ENCODE measurements at places on chromosomes 2 and 18. TPM values are rescaled to one million over a fixed set of nuclear protein-coding genes. Genes with fewer than 3 reads are reported as not detected.

GAL3ST2 gene
- total RNA-seq, result 0.23 TPM

SNRPD1 gene
- total RNA-seq, result 121 TPM

DSG4 gene
- total RNA-seq, result not detected

CCDC141 gene
- total RNA-seq, result 14.5 TPM

LCT gene
- total RNA-seq, result 0.64 TPM

PRADC1 gene
- total RNA-seq, result 10.4 TPM

SERPINB10 gene
- not detected for total RNA-seq

CHST10 gene
- 4.5 TPM for total RNA-seq

AMER3 gene
- total RNA-seq, result not detected

CCDC74B gene
- 0.82 TPM for total RNA-seq

Measured in T-helper 2 cell treated with Interferon-gamma antibody and Interleukin-4, amounts not matched to agents 100 ng/mL and 5 ng/mL, for 36 hours (primary cell).